Right renal cortex interstitium (tissue), 3 donors: ENCODE measurements at places on chromosomes 5 and 9. TPM values are rescaled to one million over a fixed set of nuclear protein-coding genes. Genes with fewer than 3 reads are reported as not detected.

The KIAA0825 gene
- polyA plus RNA-seq = 4.3 TPM

The MYO10 gene
- polyA plus RNA-seq = 42.3 TPM

The PTGES gene
- polyA plus RNA-seq = 5.3 TPM

The NOXA1 gene
- polyA plus RNA-seq = 3.9 TPM

The HMMR gene
- polyA plus RNA-seq = 24.7 TPM

The PCDHGA11 gene
- 4.7 TPM for polyA plus RNA-seq

DNA sequence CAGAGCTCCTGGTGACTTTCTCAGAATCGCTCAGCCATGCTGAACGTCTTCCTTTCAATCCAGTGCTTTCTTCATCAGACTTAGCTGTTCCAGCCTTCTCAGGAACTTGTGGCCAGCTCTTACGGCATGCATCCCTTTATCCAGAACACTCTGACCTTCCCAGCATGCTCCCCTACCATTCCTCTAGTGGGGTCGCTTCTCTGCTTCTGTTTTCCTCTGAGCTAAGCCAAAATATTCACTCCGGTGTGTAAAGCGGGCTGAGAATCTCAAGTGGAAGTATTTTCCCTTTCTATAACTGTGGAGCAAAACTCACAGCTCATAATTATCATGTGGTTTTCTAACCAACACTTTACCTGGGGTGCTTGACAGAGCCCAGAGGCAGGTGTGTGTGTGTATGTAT is 6.2 kb downstream of the DCANP1 start:
- DNase-seq = no peak

- peak; percentile 32 for DNase-seq
These were observed 1.0 kb upstream of the IL12B start for GRCh38 chr5:159331093-159331973.

GRCh38 chr9:126519660-126520420 is 93.9 kb upstream of the LMX1B start:
- DNase-seq = no peak

GRCh38 chr9:77215874-77216273 is 38.5 kb downstream of the VPS13A start:
- DNase-seq = no peak

GRCh38 chr9:108093773-108094675 is 604.5 kb upstream of the KLF4 start:
- no peak for DNase-seq

DNA sequence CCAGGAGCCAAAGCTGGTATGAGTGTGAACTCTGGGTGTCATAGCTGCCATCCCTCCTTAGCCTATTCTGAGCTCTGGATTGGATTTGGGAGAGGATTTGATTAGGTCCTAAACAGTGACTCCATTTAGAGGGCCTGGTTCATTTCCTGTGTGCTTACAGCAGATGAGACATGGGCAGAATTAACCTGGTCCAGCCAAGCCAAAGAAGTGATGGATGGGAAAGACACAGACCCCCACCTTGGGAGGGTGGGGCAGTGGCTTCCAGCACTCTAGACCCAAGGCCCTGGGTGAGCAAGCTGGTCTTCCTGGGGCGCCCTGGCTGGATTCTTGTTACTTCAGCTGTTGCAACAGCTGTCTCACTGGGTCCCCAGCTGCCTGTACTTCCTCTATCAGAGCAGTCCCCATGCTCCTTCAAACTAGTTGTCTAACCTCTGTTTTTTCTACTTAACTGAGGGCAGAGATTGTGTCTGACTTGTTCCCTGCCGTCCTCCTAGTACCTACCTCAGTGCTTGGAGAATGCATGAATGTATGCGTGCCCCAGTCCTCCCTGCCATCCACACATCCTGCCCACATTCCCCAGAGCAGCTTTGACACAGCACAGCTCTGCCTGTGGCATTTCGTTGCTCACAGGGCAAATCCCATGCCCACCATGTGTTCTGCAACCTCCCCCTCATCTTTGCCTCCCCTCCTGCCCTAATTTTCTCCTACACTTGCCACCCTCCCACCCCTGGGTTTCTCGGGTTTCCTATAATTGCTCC is 115.9 kb downstream of the RGS3 start:
- no peak for DNase-seq

GRCh38 chr5:83513081-83513480 is 41.5 kb downstream of the VCAN start:
- DNase-seq = no peak

DNA sequence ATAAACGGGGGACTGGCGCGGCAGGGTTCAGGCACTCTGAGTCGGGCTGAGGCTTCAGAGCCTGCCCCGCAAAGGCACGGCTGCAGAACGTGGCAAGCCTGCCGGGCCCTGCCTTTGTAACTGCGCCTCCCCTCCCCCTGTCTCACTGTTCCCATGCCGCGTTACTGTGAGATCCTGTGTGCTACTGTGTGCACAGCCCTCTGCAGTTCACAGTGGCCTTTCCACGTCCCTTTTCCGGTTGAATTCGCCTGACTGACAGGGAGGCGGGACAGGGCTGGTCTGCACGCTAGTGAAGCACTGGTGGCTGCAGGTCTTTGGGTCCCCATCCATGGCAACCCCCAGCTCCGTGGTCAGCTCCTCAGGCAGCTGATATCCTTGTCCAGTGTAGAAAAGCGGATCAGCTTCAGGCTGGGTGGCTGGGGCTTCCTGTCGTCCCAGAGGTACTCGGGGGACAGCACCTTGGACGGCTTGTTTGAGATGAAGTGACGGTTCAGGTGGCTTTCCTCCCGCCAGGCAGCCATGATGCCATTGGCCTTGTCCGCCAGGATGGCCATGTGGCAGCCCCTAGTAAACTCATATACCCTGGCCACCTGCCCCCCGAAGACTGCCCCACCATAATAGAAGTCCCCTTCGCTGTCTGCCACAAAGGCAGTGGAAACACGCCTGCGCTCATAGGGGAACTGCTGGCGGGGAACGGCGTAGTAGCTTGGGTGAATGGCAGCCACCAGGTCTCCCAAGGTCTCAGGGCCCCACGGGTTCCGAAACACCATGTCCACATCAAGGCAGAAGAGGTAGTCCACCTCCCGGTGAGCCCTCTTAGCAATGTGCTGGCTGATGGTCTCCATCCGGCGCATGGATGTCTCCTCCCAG is 10.3 kb downstream of the GBGT1 start:
- no peak for DNase-seq

- no peak for DNase-seq
These were observed 51.1 kb downstream of the FNIP1 start for GRCh38 chr5:131745703-131746102.

DNA sequence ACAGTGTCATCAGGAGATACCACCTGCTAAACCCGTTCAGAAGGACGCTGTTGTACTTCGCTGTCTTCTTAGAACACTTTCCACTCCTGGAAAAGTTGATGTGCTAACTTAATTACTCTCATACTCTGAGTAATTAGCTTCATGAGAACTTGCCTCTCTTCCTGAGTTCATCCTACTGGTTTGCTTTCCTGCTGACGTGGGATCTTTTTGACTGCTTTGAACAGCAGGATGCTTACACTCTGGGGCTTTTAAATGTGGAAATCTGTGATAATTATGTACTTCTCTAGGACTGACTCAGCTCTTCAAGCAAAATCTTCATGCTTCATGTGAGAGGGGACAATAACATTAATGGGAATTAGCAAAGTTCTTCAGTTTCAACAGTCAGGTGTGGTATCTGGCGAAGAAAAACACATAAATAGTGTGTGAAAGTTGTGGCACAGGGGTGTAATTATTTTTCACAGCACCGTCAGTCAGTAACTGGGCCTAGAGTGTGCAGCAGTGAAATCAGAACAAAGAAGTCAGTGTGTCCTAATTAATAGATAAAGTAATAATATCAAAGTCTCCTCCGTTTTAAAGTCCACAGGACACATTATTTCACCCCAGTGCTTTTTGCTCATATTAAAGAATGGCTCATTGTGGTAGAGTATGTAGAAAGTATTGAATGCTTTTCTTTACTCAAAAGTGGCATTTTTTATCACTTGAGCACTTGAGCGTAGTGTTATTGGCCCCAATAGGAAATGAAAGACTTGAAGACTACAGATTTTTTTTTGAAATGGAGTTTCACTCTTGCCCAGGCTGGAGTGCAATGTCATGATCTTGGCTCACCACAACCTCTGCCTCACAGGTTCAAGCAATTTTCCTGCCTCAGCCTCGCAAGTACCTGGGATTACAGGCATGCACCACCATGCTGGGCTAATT is 140.9 kb upstream of the DMRT1 start:
- no peak for DNase-seq

DNA sequence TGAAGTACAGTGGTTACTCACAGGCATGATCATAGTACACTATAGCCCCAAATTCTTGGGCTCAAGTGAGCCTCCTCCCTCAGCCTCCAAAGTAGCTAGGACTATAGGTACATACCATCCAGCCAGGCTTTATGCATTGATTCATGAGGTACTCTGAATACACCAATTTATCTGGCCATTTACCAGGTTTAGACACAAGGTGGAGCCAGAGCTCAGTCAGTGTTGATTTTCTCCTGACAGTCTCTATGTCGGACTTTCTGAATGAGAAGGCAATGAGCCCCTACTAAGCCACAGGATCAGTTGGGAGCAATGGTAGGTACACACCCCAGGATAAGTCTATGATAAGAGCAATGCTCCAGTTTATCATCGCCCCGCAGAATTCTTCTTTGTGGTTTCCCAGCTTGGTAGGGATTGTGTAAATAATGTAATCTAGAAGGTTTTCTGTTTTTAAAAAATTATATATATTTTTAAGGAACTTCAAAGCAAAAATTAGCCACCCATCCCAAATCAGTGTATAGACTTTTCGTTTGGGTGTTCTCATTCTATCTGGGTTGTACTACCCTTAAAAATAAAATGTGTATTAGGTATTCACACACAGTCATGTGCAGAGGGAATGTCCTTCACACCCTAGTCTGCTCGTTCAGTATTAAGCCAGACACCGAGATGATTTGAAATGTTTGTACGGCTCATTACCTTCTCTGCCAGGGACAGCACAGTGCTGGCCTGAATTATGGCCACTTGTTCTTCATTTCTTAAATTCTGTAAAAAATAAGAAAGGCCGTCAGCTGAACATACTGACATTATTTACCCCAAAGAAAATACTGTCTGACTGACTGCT is 118.4 kb upstream of the DPYSL3 start:
- peak; percentile 50 for DNase-seq

- no peak for DNase-seq
These were observed 176.5 kb upstream of the MAP3K1 start for GRCh38 chr5:56638768-56639238.

DNA sequence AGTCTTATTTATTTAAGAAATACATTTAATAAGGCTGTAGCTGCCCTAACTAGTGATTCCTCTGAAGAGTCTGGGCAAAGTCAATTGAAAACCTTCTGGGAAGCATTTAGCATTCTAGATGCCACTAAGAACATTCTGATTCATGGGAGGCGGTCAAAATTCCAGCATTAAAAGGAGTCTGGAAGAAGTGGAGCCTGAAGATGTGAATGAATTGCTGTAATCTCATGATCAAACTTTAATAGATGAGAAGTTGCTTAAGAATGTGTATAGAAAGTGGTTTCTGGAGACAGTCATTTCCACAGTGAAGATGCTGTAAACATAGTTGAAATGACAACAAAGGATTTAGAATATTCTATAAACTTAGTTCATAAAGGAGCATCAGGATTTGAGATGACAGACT is 61.4 kb downstream of the WDR41 start:
- DNase-seq = no peak

- DNase-seq = no peak
These were observed 15.5 kb downstream of the BAAT start for GRCh38 chr9:101369286-101369685.
